ENCODE measurements at places on chromosomes 12 and 14. TPM values are rescaled to one million over a fixed set of nuclear protein-coding genes. Genes with fewer than 3 reads are reported as not detected.

Gene FZD10
- total RNA-seq: 0.35 TPM

DNA sequence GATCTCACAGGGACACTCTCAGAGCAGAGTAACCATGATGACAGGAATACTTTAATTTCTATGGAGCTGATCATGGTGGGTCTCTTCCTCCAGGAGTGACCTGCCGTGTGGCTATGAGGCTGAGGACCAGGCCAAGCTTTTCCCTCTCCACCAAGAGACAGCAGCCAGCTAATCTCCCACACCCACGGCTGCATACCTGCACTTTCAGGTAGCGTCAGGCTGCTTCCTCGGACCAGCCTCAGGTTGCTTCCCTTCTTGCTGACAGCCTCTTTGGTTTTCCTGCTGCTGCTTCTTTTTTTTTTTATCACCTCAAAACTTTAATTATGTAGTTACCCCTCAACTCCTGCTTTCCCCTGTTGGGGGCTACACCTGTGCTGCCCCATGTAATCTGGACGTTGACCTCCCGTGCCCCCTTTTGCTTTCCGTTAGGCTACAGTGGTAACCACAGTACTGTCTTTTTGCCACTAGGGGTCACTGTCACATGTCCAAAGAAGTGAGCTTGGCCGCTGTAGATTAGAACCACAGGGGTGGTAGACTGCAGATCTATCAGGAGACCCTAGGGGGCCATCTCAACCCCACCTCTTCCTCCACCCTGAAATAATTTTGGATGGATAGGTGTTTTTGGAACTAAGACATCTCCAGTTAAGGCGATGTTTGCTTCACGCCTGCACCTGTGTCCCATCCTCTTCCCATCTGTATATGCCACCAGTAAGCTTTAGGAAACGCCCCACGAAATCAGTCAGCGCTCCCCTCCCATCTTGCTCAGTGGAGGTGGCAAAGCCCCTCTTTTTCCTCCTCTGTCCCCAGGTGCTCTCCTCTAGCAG is 7.8 kb upstream of the PIP4K2C start:
- 0 out of 2 replicates have a peak, but pooled peaks cover 6% of the 10 kb centered on the region for H3K27me3 ChIP-seq
- no peak overlapping the region for H3K27ac ChIP-seq
- no peaks in the 10 kb centered on the region for H3K4me1 ChIP-seq

Gene OR4K15
- not detected for total RNA-seq

GRCh38 chr12:3325736-3326135 is 165.3 kb upstream of the PRMT8 start:
- H3K4me3 ChIP-seq: no peak overlapping the region
- H3K36me3 ChIP-seq: no peaks in the 10 kb centered on the region
- H3K27ac ChIP-seq: no peak overlapping the region
- H3K4me1 ChIP-seq: 0 out of 2 replicates have a peak, but pooled peaks cover 7% of the 10 kb centered on the region
- no peak for DNase-seq

Gene IL31
- not detected for total RNA-seq

GRCh38 chr12:99648183-99648582 is 630 bp downstream of the GARIN6 start:
- no peaks in the 10 kb centered on the region for H3K4me1 ChIP-seq
- no peak overlapping the region for H3K27ac ChIP-seq

Measured in GM23338 (cell line).